NCI-H446 (cell line): ENCODE measurements at places on chromosomes 7 and 10.

GRCh38 chr10:76001019-76001418, 569.6 kb downstream of the LRMDA start:
- no peak for DNase-seq

DNA sequence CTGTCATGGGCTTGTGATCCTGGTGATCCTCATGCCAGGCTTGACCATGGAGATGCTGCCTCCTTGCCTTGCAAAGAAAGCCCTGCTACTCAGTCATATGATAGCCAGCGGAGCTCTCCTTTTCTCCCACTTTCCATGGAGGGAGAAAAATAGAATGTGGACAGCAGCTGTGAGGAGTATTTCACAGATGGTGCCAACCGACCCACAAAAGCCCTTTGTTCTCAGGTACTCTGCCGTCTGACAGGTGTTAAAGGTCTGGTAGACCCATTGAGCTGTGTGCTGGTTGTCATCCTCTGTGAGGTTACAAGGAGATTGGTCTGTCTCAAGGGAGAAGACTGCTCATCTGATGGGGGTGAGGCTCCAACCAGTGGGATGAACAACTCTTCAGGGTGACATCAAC, 29.5 kb upstream of the COBL start:
- DNase-seq = no peak

DNA sequence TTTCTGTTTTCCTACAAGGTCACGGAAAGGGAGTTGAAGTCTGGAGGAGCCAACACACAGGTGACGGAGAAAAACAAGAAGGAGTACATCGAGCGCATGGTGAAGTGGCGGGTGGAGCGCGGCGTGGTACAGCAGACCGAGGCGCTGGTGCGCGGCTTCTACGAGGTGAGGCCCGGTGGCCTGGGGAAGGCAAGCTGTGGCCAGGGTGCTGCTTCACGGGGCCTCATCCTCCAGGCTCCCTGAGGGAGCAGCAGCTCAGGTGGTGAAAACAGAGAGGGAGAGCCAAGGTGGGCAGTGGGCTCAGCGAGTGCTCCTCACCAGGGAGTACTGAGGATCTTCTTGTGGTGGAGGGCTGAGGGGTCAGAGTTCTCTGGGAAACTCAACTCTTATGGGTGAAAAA, 32.5 kb upstream of the STK17A start:
- no peak for DNase-seq

- no peak for DNase-seq
Measured at GRCh38 chr10:34172936-34173533, 642.1 kb downstream of the PARD3 start.

GRCh38 chr7:118590107-118590506, 365.6 kb downstream of the ANKRD7 start:
- peak; percentile 3 for DNase-seq
